Fibroblast of skin of scalp (primary cell): ENCODE measurements at places on chromosomes 3 and 15.

- no peak for DNase-seq
Observed at GRCh38 chr3:104685492-104685891, 681.2 kb upstream of the ALCAM start.

GRCh38 chr15:63497642-63498467 is 6.5 kb upstream of the USP3 start:
- DNase-seq, result no peak

DNA sequence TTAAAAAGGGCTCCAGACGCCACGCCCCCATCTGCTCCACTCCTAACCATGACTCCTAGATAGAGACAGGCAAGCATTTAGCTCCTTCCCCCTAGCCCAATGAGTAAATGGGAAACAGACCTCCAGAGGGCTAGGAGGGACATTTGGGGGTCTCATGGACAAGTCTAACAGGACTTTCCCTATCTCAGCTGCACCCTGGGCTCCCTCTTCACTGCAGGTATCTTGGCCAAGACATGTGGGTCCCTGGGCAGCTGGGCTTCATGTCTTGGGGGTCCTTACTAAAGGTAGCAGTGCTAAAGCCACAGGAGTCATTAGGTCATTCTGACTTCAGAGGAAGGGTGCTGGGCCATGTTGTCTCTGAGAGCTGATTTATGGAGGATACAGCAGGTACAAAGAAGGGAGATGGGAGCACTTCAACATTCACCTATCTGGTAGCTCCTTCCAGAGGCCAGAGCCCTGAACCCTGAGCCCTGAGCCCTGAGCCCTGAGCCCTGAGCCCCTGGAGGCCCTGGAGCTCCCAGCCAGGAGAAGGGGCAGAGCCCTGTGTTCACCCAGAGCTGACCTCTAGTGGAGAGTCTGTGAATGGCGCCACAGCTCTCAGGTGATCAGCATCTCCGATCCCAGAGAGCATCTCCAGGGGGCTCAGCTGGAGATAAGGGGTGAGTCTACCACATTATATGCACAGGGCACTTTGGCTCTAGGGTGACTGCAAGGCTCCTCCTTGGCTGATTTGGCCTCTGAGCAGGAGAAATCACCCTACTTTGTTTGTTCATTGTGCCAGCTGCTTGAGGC is 40.1 kb upstream of the EPHB1 start:
- peak; percentile 55 for DNase-seq

- no peak for DNase-seq
Observed at GRCh38 chr3:150110097-150110496, 139.4 kb upstream of the PFN2 start.

DNA sequence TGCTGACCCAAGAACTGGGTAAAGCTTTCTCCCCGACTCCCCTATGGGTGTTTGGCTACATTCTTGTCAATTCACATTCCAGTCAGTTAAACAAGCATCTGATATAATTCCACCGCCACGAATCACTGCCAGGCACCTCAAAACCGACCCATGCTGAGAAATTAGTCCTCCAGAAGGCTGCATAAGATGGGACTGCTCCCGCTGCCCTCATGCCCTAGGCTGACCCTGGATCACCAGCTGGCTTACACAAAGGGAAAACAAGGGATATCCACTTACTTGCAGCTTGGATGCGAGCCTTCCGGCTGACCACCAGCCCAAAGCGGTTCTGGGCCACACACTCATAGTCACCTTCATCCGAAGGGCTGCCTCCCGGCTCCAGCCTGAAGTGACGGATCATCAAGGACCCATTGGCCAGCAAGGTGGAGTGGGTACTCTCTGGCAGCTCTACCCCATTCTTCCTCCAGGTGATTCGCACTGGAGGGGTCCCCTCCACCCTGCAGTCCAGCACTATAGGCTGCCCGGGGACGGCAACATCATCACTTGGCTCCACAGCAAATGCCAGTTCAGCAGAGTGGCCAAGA is 2.9 kb downstream of the IGDCC3 start:
- peak; percentile 77 for DNase-seq

DNA sequence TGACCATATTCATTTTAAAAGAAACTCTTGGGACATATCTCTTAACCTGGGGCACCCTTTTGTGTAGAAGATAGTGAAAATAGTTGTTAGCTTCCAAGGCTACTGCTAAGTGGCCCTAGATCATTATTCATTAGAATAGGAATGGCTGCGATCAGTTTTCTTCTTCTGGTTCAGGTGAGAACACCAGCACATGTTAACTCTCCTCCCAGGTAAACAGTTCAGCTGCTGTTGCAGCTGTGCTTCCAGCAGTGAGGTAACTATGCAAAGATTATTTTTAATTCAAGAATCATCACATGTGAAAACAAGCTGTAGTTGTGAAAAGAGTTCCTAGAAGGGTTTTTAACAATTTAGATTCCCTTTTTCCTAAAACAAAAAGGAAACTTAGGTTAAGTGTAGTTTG is 43.3 kb downstream of the ZPLD1 start:
- DNase-seq, result no peak

DNA sequence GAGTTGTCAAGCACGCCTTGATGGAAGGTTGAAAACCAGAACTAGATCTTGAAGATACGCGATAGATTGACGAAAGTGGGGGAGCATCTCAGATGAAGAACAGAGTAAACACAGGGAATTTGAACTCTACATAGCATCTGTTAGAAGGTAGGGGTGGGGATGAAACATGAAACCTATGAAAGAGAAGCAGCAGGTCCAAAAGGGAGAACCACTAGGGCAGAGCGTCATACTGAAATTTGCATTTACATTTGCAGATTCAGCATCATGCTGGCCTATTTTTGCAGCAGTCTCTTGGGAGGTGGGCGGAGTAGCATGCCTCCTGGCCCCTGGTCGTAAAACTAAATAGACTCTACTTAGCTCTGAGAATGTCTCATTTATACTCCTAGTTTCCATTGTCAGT is 46.1 kb upstream of the RASGRP1 start:
- DNase-seq, result no peak

GRCh38 chr15:37824717-37825382 is 109.6 kb upstream of the TMCO5A start:
- peak; percentile 95 for DNase-seq

DNA sequence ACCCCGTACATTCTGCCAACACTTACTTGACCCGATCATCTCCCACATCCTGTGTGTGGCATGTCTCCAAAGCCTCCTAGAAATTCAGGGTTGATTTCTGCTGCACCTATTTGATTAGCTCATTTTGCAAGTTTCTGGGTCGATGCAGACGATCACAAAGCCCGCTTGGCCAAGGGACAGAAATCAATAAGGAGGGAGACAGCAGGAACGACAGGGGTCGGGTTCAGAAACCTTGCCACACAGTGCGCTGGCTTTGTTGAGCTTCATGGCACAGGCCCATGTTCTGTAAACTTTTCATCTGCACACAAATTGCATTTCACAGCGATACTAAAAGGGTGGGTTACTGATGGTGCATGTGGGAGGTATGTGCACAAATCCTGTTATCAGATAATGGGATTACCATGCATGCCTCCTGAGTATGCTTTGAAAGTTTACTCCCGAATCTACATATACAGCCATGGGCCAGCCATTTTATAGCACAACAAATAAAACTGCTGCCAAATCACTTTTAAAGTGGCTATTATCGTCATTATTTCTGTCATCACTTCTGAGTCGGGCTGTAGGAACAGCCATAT is 95.9 kb upstream of the ATP11B start:
- no peak for DNase-seq

DNA sequence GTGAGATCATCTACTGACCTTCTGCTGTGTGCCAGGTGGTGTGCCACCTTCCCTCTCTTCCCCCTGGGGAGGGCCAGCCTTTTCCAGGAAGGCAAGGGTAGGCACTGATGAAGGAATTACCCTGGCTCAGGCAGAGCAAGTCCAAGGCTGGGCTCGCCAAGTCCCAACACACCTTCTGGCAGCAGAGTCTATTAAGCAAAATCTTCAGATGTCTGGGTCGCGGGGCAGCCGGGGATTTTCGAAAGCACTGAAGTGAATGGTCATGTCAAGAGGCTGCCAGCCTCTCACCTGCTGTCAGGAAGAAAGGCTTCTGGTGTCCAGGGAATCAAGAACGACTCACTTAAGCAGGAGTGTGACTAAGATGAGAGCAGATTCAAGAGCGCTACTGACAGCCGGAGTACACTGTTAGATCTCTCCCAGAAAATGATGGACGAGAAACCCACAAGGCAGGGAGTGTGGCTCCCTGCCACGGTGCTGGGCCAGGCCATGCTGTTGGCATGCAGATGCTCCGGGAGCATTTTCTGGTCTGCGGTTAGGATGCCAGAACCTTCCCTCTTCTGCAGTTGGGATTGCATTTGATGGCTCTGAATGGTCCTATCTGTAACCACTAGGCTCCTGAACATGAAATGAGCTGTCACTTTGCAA is 479.8 kb downstream of the SHQ1 start:
- no peak for DNase-seq

DNA sequence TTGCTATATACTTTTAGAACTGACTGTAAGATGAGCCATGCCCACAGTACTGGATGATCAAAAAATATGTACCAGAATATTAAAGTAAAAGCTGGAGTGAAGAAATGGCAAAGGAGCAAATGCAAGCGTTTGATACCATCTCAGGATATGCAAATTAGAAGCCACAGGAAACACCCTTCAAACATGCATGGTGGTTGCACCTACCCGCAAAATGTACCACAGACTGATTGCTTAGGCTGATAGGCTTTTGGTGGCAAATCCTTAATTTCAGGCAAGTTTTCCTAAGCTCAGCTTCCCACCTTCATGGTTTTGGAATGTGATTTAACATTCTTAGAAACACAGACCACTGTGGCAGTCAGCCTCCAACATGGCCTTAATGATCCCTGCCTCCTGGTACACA is 149.0 kb downstream of the PDZRN3 start:
- DNase-seq, result no peak

- DNase-seq, result peak; percentile 50
Observed at GRCh38 chr3:64392001-64392400, 166.7 kb upstream of the PRICKLE2 start.

DNA sequence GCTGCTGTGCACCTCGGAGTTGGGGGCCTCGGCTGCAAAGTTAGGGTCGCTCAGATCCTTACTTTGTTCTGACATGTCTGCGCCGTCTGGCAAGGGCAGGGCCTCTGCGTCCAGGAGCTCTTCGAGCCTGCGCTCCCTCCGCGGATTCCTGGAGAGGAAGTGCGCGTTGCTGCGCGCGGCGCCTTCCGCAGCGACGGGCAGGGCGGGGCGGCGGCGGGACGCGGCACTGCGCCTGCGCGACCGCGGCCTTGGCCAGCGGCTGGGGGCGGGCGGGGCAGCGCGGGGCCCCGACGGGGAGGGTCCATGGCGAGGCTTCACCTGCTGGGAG is at the start of gene NDN:
NDN (minus strand) TSS at position 163 of the 328 bp plus-strand sequence; CDS start at position 75, 88 bp downstream.
- peak; percentile 68 for DNase-seq

DNA sequence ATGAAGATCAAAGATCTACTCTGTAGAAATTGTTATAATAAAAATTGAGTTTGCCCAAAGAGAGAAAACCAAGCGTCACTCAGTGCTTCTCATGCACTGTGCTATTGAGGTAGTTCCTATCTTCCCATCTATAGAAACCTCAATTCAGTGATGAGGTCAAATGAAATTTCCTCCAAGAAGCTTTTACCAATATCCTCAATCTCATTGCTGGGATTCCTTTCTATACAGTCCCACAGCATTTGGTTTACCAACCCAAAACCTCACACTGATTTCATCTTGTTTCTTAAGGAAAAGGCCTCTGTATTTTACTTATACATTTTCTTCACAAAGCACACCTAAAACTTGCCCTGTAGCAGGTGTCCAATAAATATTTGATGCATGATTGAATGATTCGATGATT is 147.2 kb downstream of the ALCAM start:
- peak; percentile 72 for DNase-seq

GRCh38 chr3:115022199-115022598 is 124.9 kb downstream of the ZBTB20 start:
- DNase-seq, result no peak

DNA sequence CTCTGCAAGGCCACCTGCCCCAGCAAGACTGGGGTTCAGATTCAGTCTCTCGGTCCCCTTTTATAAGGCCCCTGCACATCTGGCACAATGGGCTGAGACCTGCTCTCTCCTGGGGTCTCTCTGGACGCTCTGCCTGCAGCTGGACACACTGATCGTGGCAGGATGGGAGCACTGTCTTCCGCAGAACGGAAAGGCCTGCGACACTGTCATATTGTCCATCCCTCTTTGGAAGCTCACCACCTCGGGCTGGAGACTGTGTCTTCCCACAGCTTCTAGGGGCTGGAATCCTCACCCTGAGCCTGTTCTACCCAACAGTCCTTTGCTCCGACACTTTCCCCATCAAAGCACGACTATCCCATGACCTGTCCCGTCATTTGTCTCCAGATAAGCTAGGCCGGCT is 11.5 kb upstream of the IGDCC4 start:
- no peak for DNase-seq

GRCh38 chr15:89450076-89451006 is 46.0 kb downstream of the RHCG start:
- DNase-seq, result no peak

DNA sequence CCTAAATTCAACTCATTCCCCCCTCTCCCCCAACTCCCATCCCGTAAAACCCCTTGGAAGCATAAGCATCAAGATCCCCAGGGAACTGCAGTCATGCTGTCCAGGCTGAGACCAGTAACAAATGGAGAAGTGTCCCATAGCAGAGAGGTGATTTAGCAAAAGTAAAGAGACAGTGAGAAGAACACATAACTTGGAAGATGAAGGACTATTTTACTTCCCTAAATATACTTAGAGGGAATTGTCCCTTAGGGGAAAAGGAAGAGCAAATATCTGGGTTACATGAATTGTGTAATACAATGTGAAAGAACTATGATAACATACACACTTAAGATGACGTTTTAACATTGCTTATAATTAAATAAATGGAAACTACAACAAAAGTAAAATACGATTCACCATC is 61.6 kb upstream of the LRRFIP2 start:
- no peak for DNase-seq

DNA sequence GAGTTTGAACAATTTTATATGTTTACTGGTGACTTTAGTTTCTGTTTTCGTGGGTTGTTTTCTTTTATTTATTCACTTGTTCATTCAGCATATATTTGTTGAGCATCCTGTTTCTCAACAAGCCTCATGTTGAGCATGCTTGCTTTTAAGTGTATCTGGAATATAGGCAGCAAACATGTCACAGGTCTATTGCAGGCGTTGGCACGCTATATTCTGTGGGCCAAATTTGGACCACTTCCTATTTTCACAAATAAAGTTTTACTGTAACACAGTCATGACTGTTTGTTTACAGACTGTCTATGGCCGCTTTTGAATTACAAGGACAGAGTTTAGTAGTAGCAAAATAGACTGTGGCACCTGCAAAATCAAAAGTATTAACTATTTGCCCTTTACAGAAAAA is 89.6 kb downstream of the THRB start:
- no peak for DNase-seq

- no peak for DNase-seq
Observed at GRCh38 chr3:7632305-7632704, 771.4 kb downstream of the GRM7 start.
